Stomach (tissue), 19 donors: ENCODE measurements at places on chromosomes 11 and 22.

- DNase-seq, result no peak
Observed at GRCh38 chr11:76649851-76650372, 20.6 kb downstream of the LRRC32 start.

GRCh38 chr22:24431309-24432034 is 4.1 kb downstream of the ADORA2A start:
- DNase-seq, result no peak

DNA sequence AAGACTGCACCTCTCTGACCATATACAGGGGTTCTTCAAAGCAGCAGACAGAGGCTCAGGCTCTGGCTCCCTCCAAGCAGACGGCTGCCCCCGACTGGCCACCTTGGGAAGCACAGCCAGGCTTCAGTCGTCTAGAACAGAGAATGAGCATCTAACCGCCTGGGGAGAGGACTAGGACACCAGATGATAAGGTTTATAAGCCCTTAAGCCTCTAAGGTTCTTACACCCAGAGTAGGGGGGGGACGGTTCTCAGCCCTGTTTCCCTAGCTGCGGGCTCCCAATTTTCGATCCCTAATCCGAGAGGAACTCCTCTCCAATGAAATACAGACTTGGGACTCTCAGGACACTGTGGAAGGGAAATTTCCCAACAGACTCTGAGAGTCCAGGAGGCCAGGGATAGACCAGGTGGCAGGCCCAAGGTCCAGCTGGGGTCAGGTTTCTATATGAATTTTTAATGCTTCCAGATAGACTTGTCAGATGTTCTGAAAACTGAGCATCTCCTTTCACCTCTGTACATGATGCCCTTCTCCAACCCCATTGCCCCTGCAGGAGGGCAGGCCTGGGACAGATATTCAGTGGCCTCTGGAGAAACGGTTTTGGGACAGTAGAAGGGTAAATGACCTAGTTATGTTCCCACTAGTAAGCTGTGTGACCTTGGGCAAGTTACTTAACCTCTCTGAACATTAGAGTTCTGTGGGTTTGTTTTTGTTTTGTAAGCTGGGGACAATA is 20.2 kb downstream of the RTN4RL2 start:
- DNase-seq, result peak; percentile 78

DNA sequence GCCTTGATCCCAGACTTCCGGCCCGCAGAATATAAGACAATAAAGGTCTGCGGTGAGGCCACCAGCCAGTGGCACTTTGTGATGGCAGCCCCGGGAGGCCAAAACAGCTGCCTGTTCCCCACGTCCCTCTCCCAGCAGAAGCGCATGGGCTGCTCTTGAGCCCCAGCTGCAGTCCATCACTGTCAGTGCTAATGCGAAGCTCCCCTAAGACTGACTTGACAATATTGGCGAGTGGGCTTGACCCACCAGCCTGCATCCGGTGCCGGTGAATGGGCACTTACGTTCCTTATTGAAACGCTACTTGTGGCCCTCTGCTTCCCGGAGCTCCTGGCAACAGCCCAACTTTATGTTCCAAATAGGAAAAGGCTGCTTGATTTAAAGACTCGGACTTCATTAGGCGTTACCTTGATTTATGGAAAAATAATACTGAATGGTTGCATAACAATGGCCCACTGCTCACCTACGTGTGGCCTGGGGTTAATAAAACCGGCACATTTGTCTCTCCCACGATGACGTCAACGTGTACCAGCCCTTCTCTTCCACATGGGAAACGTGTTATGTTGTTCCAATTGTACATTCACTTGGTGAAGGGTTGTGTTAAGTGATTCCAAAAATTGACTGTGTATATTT is 93.4 kb upstream of the SEPTIN5 start:
- peak; percentile 64 for DNase-seq

DNA sequence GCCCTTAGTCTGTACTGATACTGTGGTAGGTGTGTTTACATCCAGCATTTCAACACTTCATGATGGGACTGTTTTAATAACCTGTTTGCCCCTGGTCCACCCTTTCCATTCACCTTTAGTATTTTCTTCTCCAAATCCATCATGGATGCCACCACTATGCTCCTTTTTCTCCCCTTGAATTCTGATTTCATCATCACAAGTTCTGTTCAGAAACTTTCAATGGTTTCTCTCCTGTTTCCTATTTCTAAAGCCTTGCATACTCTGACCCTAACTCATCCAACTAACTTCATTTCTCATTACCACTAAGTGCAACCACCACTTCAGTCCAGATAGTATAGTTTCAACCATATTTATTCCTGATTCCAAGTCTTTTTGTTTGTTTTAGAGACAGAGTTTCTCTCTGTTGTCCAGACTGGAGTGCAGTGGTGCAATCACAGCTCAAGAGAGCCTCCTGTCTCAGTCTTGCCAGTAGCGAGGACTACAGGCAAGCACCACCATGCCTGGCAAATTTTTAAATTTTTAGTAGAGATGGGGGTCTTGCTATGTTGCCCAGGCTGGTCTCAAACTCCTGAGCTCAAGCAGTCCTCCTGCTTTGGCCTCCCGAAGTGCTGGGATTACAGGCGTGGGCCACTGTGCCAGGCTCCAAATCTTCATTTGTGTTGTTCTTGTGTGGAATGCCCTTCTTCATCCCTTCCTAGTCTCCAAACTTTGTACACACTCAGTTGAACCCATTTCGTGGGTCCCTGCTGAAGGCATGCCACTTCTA is 1.2 kb upstream of the LIN7C start:
- DNase-seq, result no peak

DNA sequence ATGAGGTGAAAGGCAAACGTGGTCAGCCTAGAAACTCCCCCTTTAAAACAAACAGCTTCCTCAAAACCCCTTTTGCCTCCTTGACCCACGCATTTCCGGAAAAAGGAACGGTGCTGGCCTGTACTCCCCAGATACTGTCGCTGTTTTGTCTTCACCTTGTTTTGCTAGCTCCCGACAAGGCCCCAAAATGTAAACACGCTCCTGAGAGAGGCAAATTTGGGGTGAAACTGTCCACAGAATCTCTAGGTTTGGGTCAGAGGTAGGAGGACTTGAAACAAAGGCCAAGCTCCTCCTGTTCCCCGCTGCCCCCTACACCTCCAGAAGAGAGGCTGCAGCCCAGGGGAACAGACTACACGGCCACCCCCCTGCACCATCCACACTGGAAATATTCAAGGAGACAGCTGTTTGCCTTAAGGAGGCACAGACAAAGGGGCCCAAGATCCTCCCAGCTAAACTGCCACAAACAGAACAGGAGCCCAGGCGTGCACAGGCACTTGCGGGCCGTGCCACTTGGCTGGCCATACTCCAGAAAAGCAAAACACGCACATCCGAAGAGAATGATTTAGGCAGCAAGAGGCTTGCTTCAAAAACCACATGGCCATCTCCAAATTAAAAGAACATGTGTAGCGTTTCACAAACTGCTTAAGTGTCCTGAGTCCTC is 160.5 kb upstream of the GRK3 start:
- peak; percentile 66 for DNase-seq

DNA sequence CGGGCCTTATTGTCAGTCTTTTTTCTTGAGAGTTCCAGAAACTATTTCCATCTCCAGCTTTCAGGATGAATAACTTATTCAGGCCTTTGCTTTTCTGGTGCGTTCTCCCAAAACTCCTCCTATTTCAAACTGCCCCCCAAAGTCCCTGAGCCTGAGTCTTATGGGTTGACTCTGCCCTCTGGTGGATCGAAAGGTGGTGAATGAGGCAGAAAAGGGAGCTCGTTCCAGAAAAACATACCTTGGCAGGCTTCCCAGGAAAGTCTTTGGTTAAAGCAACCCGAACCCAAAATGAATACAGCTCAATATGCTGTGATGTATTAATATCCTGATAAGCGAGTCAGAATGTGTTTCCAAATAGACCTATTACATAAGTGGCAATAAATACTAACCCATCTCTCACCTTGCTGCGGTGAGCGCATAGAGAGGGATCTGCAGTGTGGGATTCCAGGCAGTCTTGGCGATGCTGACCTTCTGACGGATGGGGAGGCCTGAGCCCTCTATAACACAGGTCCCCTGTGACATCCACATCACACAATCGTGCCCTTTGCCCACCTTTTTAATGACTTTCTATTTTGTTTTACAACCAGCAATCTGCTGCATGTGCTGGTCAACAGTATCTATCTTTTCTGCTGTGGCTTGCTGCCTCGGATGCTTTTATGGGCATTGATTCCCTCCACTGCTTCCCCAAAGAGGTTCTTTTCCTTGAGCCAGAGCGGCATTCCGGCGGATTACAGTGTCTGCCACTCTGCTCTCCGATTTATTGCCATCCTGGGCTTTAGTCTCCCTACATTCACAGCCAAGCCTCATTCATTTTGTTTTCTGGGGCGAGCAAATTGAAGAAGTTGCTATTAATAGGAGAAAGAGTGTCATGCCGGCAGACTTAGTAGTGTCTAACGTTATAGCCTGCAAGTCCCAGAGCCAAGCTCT is 756.8 kb downstream of the NTM start:
- DNase-seq, result peak; percentile 88

- no peak for DNase-seq
Observed at GRCh38 chr22:43313890-43314474, 29.2 kb downstream of the SCUBE1 start.

GRCh38 chr22:50115693-50116092 is 25.9 kb downstream of the MOV10L1 start:
- no peak for DNase-seq

DNA sequence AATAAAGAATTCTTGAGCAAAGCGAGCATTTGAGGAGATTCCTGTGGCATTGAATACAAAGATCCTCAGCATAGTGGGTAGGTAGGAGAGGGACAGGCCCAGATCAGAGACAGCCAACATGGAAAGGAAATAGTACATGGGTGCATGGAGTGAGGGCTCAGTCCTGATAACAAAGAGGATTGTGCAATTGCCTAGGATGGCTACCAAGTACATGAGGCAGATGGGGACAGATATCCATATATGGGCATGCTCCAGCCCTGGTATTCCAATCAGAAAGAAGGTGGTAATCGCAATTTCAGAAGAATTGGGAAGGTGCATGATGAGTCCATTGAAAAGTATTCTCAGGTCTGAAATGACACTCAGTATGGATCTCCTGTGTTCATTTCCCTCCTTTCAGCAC is 8.6 kb downstream of the OR51T1 start:
- DNase-seq, result no peak

GRCh38 chr22:38718414-38718813 is 12.7 kb downstream of the GTPBP1 start:
- peak; percentile 66 for DNase-seq

- DNase-seq, result no peak
Observed at GRCh38 chr22:47796128-47796908, 1033.9 kb downstream of the TBC1D22A start.

DNA sequence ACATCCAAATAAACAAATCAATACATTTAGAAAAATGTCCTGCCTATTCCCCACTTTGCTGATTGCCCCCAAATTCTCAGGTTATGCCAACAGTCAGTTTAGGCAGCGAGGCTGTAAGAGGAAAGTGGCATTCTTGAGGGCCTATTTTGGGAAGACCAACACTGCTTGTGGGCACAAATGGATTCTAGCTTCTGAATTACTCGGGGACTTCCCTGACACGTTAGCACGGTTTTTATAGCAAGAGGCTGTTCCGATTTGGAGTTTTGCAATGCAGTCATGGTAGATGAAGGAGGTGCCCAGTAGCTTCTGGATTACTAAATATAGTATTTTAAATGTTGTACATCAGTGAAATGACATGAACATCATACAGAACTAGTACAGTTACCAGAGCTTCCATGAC is 13.1 kb downstream of the RCN1 start:
- DNase-seq, result no peak

DNA sequence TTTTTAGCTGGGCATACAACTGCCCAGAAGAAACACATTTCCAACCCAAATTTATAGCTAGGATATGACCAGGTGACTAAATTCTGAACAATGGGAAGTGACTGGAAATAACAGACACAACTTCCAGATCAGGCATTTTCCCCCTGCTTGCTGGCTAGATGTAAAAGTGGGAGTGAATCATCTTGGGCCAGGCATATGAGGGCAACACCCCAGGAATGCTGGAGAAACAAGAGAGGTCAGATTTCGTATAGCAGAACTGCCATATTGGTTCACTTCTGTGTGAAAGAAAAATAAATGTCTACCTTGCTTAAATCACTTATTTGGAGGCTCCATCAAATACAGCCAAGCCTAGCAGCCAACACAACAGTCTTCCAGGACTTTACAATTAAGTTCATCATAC is 7.4 kb downstream of the ATL3 start:
- no peak for DNase-seq

GRCh38 chr11:1559111-1559951 is 12.7 kb downstream of the DUSP8 start:
- peak; percentile 89 for DNase-seq

GRCh38 chr11:10561947-10562346 is 6.5 kb downstream of the LYVE1 start:
- no peak for DNase-seq

GRCh38 chr11:29017941-29018340 is 909.8 kb downstream of the METTL15 start:
- DNase-seq, result no peak

GRCh38 chr11:35424157-35424940 is 5.0 kb upstream of the SLC1A2 start:
- no peak for DNase-seq

- DNase-seq, result peak; percentile 44
Observed at GRCh38 chr11:72940417-72940816, 126.2 kb downstream of the ATG16L2 start.
